Kidney (tissue), 22 donors: ENCODE measurements at places on chromosomes 1 and 21. TPM values are rescaled to one million over a fixed set of nuclear protein-coding genes. Genes with fewer than 3 reads are reported as not detected.

Gene CCDC24
- total RNA-seq = 24.3 TPM

Gene IGSF9
- total RNA-seq = 0.88 TPM

- H3K4me3 ChIP-seq = no peak overlapping the region
- no peaks in the 10 kb centered on the region for H3K27me3 ChIP-seq
- no peak for DNase-seq
Observed at GRCh38 chr1:43232074-43232473, 37.7 kb upstream of the TMEM125 start.

DNA sequence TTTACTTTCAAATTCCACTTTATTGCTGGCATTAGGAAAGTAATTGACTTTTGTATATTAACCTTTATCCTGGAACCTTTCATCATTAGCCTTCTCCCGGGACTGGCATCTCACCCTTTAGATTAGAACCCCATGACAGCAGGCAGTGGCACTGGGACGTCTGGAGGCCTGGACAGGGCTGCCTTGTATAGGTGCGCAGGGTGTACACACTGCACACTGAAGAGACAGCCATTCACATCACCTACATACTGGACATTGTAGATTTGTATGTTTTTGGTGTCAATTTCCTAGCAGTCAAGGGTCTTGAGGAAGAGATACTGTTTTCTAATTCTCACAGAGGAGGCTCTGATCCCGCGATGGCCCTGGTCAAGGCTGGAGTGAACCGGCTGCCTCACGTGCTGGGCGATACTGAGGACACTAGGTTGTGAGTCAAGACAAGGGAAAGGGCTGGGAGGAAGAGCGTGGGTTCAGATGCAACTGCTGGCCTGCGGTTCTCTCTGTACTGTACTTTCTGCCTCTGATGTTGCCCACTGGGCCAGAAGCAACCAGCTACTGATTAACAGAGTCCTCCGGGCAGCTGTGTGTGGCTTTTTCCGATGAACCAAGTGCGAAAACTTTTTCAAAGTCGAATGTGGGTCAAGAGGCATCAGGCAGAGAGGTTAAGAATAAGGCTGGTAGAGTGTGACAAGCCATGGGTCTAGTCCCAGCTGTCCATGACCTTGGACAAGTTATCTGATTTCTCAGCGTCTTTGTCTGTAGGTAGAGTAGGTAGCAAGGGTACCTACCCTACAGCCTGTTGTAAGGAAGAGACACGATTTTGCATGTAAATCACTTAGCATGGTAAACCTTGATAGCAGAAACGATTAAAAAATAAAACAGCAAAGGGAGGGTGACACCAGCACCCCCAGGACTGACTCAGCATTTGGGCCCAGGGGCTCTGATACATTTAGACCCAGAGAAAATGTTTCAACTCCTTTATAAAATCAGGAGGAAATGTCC lies 38.2 kb upstream of the SLC25A33 start:
- DNase-seq = peak; percentile 65
- H3K36me3 ChIP-seq = no peaks in the 10 kb centered on the region
- peak overlapping the region; percentile 93 for H3K27ac ChIP-seq
- peaks cover 10% of the 10 kb centered on the region for H3K4me1 ChIP-seq

DNA sequence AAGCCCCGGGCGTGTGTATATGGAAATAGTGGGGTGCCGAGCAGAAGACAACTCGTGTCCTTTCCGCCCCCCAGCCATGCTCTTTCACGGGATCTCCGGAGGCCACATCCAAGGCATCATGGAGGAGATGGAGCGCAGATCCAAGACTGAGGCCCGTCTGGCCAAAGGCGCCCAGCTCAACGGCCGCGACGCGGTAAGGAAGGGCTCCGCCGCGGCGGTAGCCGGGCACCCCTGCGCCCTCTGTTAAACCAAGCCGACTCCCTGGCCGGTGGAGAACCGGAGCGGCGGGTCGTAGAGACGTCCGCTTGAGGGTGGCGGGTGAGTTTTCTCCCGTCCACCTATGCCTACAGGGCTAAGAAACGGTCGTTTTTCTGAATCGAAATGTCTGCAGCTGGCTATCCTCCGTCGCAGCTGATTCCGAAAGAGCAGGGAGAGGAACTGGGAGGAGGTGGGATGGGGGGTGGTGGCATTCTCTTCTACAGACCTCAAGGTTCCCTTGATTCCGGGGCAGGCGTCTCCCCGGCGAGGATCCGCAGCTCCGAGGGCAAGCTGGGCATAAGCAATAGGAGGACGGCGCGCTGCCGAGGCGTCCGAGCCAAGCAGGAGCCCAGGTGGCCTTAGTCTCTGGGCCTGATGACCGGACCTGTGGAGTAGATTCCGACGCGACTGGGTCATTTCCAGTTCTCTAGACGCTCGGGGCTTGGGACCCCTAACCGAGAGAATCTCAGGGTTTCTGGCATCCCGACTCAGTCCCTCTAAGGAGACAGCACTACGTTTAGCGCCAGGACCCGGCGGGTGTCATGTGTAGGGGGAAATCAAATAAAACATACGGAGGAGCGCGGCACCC lies 856 bp downstream of the LHX9 start:
- no peak overlapping the region for H3K4me3 ChIP-seq
- H3K27me3 ChIP-seq = peaks cover 82% of the 10 kb centered on the region
- no peak overlapping the region for H3K27ac ChIP-seq
- DNase-seq = no peak
- no peaks in the 10 kb centered on the region for H3K36me3 ChIP-seq

DNA sequence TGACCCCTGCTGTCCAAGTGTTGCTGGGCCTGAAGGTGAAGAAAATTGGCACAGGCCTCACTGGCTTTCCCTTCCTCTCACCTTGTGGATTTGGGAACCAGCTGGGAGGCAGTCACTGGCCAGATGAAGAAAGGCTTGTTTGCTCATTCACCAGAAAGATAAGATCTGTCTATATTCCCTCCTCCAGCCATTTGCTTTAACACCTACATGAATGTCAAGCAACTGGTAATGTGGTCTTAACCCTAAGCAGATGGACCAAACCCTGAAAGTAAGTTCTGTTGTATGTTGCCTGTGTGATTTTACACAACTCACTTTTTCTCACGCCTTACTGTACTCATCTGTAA lies 10.3 kb upstream of the SRRM1 start:
- DNase-seq = no peak
- no peak overlapping the region for H3K27ac ChIP-seq
- H3K4me3 ChIP-seq = no peak overlapping the region
- H3K36me3 ChIP-seq = no peaks in the 10 kb centered on the region

DNA sequence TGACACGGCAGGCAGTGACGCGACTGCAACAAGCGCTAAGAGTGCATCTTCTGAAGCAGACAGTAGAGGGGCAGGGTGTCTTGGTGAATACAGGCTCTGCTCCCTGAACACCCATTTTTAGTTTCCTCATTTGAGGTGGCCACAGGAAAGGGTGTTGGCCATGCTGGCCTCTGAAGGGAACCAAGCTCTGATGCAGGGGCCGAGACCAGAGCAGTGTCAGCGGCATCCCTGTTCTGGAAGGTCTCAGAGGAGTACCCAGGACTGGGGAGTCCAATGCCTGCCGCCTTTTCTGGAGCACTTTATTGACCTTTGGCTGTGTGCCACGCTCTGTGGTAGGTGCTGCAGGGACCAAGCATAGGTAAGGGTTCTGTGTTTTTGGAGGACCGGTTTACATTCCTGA lies 100.4 kb downstream of the KCNJ6 start:
- no peak for DNase-seq
- no peaks in the 10 kb centered on the region for H3K27me3 ChIP-seq
- H3K4me3 ChIP-seq = no peak overlapping the region
- no peaks in the 10 kb centered on the region for H3K4me1 ChIP-seq

GRCh38 chr1:157312082-157312812 lies 174.1 kb upstream of the ETV3 start:
- no peak overlapping the region for H3K27ac ChIP-seq
- DNase-seq = peak; percentile 7
- H3K4me3 ChIP-seq = no peak overlapping the region
- no peaks in the 10 kb centered on the region for H3K36me3 ChIP-seq

- H3K36me3 ChIP-seq = no peaks in the 10 kb centered on the region
- no peaks in the 10 kb centered on the region for H3K4me1 ChIP-seq
- H3K27me3 ChIP-seq = no peaks in the 10 kb centered on the region
- no peak overlapping the region for H3K27ac ChIP-seq
- no peak overlapping the region for H3K4me3 ChIP-seq
Observed at GRCh38 chr1:30645807-30646206, 77.6 kb downstream of the MATN1 start.
